Peyer's patch (tissue), 4 donors: ENCODE measurements at places on chromosomes 11 and 22. TPM values are rescaled to one million over a fixed set of nuclear protein-coding genes. Genes with fewer than 3 reads are reported as not detected.
A peak's percentile ranks its signal among the peaks of the same experiment; 100 is the strongest.

- DNase-seq, result no peak
Observed at GRCh38 chr11:119706887-119707286, 22.1 kb downstream of the NECTIN1 start.

HPX gene
- total RNA-seq, result 10.1 TPM

OR8G1 gene
- 0.13 TPM for total RNA-seq

DNA sequence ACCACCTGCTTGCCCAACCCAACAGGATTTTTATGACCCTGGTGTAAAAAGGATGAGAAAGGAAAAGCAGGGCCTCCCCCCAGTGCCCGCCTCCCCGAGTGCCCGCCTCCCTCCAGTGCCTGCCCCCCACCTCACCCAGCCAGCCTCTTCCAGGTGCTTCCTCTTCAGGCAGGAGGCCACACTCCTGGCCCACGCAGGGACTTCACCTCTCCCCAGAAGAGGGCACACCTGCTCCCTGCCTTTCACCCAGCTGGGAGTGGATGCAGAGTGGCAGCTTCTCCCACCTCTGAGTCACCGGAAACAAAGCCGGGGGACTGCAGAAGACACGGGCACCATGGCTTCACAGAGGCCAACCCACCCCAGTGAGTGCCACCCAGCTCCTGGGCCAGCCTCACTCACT, 16.1 kb downstream of the CPT1A start:
- peak; percentile 80 for DNase-seq

DNA sequence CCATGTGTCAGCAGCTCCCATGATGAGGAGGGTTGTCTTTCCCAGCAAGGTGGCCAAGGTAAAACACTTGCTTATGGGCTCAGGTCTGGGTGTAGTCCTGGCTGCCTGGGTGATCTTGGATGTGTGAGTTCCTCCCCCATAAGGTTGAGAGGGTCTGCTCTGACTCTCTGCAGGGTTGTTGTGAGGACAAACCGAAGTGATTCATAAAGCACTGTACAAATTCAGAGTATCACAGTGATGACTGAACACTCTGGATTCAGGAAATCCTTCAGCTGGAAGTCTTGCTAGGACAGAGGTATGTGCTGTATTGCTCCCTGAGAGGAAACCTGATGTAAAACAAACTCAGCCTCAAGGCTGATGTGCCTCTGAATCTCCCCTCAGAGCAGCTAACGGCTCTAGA, 220.9 kb upstream of the PITPNB start:
- no peak for DNase-seq

- DNase-seq, result peak; percentile 57
Observed at GRCh38 chr11:78203184-78203583, 14.5 kb downstream of the USP35 start.

- DNase-seq, result peak; percentile 64
Observed at GRCh38 chr11:35066783-35067423, 72.1 kb upstream of the CD44 start.

- no peak for DNase-seq
Observed at GRCh38 chr11:11463405-11463804, 110.4 kb upstream of the CSNK2A3 start.

DYNC2H1 gene
- total RNA-seq, result 14.0 TPM

OR4D5 gene
- total RNA-seq, result not detected

GRCh38 chr11:70314730-70315129, 44.2 kb downstream of the PPFIA1 start:
- no peak for DNase-seq

GRCh38 chr11:2520736-2521035, 75.9 kb downstream of the KCNQ1 start:
- DNase-seq, result no peak

- DNase-seq, result no peak
Observed at GRCh38 chr11:94838027-94838731, 70.0 kb downstream of the AMOTL1 start.

DNA sequence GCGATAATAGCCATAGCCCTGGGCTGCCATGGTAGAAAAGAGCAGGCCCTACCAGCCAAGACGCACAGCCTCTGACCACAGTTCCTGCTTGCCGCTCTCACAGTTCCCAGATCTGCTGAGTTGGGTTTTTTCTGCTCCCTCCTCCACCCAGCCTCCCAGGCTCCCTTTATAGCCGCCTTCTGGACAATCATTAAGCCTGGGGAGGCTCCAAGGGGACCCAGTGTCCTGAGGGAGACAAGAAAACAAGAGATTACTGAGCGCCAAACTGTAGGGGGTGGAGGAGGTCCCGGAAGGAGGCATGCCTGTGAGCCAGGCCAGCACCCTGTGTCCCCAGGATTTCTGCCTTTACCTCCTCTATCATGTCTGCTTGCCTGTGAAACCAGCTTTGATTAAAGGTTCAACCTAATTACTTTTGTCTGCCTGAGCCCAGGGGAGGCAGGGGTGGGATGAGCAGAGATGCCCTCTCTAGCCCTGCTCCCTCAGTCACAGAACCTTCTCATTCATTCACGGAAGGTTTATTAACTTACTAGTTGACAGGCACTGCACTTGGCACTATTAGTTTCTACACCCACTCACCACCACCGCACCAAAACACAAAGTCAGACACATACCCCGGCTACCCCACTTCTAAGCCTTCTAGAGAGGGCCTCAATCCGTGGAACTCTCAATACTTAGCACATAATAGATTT, 1.2 kb downstream of the SLC37A4 start:
- DNase-seq, result peak; percentile 84

DNA sequence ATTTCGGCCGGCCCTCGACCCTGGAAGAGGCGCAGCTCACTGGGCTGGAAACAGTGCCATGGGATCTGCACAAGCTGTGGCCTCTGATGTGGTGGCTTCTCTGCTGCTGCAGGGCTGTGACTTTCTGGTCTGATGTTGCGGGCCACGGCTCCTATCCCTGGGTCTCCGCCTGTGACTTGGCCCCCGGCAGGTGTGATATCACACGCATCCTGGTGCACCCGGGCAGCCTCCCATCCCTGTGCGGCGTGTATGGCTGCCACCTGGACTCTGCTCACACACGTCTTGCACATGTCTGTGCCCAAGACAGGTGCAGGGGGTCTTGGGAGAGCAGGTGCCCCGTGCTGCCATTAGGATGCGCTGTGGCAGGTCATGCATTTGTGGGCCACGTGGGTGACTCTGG, 31.1 kb downstream of the GRAMD4 start:
- DNase-seq, result no peak

ANO1 gene
- total RNA-seq, result 1.1 TPM
